ENCODE measurements at places on chromosomes 11 and 22.

DNA sequence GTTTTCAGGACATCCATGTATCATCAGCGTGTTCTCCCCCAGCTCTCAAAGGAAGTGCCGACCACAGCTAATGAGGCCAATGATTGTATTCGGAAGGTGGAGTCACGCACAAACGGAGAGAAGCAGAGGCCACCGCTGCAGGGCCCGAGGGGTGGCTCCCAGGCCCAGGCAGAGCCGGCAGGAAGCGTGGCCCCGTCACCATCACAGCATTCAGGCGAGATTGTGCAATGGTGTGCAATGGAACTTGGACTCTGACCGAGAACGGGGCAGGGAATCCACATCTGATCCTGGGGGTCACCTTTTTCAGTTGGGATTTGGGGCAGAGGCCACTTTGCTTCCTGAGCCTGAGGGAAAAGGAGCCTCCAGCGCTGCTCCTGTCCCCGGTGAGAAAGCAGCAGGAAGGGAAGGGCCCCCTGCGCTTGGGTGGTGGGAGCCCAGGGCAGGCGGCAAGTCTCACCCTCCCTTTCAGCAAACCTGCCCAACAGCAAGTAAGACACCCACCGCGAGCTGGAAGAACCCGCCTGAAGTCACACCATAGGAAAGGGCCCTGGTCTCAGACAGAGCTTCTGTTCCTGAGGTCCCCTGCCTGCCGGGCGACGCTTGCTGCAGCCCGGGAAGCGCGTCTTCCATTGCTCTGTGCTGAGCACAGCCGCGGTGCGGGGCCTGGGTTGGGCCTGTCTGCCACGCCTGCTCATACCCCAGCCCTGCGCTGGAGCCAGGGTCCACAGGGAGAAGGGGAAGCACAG is 1430.7 kb downstream of the BRD1 start:
- no peak for DNase-seq

DNA sequence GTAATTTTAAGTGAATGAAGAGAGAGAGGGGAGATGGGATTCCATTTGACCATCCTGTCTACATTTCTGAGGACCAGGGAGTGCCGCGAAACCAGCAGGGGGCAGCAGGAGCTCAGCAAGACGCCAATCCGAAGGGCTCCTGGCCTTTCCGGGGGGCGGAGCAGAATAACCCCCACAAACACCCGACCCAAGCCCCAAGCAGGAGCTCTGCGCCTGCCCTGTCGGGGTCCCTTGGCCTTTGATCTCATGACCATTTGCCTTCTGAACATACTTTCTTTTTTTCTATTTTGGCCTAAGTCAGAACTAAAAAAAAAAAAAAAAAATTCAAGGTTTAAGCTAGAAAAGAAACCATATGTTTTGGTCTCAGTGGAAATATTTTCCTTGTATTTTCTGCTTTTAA is 21.9 kb upstream of the SCN2B start:
- peak; percentile 62 for DNase-seq

DNA sequence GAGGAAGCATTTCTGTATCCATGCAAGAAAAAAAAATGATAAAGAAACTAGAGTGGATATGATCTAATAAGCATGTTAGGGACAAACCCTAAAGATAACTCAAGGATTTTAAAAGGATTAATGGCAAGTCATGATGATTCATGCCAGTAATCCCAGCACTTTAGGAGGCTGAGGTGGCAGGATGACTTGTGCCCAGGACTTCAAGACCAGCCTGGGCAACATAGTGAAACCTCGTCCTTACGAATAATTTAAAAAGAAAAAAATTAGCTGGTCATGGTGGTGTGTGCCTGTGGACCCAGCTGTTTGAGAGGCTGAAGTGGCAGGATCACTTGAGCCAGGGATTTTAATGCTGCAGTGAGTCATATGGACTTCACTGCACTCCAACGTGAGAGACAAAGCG is 145.5 kb upstream of the BLID start:
- DNase-seq: no peak

DNA sequence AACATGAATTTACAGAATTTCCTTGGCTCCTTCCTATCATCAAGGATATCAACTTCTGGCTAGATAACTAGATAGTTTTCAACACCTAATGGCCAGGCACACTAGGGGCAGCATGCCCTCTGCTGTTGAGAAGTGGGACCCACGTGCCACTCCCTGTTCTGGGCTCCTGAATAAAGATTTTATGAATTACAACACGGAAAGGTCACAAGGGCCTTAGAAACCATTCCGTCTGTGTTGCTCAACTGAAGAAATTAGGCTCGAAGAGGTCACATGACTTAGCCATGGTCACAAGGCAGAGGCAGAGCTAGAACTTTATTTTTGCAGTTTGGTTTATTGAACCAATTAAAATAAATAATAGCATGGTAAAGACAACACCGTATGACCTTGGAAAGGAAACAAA is 36.0 kb downstream of the PRCP start:
- DNase-seq: no peak

- DNase-seq: no peak
Measured at GRCh38 chr11:28860893-28861292, 752.7 kb downstream of the METTL15 start.

- no peak for DNase-seq
Measured at GRCh38 chr11:127962416-127962815, 624.9 kb downstream of the ETS1 start.

DNA sequence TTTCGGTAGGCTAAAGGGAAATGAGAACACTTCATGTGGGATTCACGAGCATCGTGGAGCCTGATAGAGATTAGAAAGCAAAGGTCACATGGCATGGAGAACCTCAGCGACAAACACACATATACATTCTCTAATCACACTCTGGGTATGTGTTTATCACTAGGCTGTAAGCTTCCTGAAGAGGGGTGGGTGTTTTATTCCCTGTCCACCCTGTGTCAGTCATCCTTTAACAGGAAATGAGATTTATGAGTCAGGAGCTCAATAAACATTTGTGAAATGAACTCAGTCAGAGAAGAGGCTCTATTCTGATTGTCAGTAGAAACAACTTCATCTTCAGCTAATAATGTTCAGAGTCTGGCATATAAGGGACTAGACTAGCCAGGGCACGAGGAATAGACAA is 71.7 kb upstream of the EIF3M start:
- no peak for DNase-seq

- DNase-seq: no peak
Measured at GRCh38 chr11:44979543-44980399, 29.1 kb upstream of the TP53I11 start.

DNA sequence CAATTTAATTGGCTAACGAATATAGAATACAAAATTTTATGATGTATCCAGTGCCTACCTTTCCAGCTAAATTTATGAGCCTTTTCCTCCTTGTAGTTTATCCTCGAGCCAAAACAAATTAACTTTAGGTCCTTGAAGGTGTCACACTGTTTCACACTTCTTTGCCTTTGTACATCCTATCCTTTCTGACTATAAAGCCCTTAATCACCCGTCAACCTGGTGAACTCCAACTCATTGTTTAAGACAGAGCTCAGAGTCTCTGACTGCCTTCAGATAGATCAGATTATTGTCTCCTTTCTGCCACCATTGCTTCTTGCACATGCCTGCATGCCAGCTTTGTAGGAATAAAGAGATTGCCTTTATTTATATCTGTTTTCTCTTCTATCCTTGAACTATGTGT is 58.8 kb downstream of the CNTN5 start:
- DNase-seq: no peak

- DNase-seq: no peak
Measured at GRCh38 chr22:48498526-48499331, 1328.9 kb downstream of the BRD1 start.

- no peak for DNase-seq
Measured at GRCh38 chr11:26948881-26949280, 45.0 kb upstream of the FIBIN start.

DNA sequence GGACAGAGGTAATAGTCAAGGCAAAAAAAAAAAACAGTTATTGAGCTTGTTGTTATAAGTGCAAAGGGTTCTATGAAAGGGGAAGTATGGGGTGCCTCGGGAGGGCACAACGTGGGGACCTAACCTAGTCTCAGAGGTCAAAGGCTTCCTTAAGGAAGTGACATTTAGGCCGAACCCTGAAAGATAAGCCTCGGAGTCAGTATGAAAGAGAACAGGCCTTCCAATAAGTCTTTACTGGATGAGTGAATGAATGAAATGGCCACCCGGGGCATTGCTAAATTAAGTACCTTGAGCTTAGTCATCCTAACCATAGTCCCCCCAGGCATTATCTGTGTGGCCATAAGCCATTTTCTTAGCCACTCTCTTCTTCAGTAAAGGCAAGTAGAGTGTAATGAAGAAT is 19.7 kb downstream of the FLI1 start:
- no peak for DNase-seq

DNA sequence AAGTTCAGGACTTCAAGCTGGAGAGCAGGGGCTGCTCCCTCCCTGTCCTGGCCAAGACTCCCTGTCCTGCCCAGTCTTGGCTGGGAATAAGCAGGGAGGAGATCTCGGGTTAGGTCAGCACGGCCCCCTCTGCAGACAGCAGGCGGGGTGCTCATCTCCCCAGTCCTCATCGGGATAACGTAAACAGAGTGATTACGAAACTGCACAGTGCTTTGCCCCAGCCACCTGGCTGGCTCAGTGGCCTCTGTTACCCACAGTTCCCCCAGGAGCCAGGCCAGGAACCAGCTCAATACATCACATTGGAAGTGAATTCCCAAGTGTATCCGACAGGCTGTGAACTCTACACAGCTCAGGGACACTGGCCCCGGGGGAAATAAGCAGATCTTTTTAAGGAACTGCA is 42.7 kb upstream of the KCNJ11 start:
- DNase-seq: no peak

DNA sequence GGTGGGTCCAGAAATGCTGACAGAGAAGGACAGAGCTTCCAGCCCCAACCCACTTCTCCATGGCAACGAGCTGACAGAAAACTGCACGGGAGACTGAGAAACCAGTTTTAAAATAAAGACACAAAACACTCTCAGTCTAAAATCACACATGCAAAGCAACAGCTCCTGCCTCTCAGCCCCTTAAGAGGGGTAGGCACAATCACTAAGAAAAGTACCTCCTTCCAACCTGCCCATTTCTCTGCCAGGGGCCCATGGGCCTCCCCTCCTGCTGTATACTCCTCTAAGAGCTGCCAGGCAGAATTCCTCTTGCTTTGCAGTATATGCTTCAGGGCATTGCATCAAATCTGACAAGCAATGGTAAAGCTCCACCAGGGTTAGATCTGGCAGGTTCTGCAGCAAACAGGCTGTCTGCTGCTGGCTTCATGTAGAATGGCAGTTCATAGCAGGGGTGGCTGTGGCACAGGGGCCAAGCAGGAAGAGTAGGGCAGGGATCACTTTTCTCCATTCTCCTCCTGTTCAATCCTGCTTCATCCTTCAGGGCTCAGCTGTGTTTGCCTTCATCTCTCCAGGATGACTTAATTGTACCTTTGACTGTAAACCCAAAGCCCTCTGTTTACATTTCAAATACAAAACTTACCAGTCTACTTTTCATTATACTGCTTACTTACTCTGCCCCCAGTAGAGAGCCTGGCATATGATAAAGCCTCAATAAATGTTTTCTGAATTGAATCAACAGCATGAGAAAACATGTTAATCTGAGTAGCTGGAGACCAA is 77.7 kb downstream of the KCNC1 start:
- no peak for DNase-seq

- no peak for DNase-seq
Measured at GRCh38 chr22:44669561-44669976, 32.4 kb upstream of the PRR5 start.

- DNase-seq: no peak
Measured at GRCh38 chr11:47857892-47858543, 9.9 kb upstream of the NUP160 start.

DNA sequence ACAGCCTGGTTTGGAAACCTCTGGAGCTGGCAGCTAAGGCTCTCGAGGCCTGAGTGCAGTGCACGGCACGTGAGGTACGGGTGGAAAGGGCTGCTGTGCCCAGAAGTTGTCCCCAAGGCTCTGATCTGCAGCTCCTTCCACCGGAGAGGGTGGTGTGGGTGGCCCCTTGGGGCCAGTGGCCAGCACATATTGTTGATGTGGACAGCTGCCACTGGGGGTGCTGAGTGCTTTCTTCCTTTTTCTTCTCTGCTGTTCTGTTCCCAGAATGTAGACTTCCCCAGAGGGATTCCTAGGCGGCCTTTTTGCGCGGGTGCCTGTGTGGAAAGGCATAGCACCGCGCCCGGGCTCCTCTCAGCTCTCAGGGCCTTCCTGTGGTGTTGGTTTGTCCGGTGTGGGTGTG is 1476.5 kb downstream of the TBC1D22A start:
- DNase-seq: no peak

DNA sequence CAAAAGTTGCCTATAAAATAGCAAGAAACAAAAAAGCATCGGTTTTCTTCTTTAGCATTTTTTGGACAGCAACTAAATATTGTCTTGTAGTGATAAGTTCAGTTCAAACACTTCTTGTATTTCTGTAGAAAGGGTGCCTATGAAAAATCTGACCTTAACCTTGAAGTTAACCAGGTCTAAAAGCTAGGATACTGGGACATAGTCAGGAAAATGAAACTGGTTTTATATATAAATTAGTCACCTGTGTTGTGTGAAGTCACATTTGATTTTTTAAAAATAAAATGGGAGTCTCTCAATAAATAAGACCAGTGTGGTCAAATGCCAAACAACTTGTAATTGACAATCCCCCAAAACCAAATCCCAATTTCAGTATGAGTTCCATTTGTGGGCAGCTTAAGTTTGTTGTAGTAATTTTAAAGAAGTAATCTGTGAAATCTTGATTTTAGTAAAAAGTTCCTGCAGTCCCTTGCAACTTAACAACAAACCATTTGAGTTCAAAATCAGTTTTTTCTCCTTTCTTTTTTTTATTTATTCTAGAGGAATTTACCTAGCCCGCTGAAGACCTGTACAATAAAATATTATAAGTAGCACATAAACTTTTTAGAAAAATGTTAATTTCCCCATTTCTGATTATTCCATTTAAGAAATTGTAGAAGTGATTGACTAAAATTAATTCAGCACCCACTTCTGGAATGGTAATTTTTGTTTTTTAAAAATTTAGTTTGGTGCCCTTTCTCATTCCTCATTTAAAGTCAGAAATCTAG is 84.5 kb upstream of the PPARA start:
- no peak for DNase-seq

DNA sequence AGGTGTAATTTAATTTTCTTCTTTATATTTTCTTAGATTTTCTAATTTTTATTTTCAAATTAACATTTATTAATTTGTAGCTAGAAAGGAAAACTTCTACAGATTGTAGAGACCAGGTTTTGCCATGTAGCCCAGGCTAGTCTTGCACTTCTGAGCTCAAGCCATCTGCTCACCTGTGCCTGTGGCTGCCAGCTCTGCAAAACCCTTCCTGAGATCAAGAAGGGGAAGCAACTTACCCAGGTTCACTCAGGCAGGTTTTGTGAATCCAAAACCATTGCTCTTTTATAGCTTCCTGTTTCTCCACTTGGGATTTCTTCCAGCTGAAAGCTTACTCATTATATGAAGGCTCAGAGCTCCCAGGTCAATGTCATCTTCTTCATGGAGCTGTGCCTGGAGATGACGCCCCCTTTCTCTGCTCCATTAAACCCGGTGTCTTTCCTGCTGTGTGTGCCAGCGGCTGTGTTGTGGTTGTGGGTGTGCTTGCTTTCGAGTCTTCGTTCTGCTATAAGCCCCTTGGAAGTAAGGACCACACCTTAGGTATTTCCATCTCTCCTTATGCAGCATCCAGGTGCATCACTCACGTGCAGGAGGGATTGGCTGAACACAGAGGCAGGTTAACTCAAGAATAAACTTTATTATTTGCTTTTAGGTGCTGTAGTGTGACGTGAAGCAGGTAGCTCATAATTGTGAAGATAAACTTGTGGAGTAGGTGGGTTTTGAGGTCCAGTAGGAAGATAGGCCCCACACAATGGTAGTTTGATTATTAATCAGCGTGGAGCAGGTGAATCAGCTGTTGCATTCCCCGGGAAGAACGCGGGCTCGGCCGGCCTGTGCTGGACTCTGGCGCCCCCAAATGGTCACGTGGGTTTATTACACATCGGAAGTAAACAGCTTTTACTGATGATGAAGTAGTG is 42.2 kb upstream of the INCENP start:
- DNase-seq: peak; percentile 49

Measured in activated CD4-positive, CD25-positive, alpha-beta regulatory T cell treated with anti-CD3 and anti-CD28 coated beads, Interleukin-2, amount 50 U/mL, for 16 hours (primary cell).